CD4-positive, CD25-positive, alpha-beta regulatory T cell (primary cell): ENCODE measurements at places on chromosomes 11 and 22. TPM values are rescaled to one million over a fixed set of nuclear protein-coding genes. Genes with fewer than 3 reads are reported as not detected.

DNA sequence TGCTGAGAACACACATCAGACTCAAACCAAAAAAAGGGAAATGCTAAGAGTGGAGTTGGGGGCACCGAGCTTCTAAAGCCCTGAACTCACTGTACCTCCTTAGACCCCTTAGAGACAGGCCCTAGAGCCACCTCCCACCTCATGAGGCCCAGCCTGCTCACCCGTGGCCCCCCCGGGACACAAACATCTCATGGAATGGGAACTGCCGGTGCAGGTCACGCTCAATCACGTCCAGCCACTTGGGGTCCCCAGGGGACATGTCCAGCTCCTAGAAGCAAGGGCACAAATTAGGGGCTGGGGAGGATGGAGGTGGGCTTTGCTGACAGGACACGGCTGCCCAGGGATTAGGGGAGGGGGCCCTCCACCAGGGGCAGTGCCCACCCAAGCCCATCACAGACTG lies 6.3 kb upstream of the CASTOR1 start:
- DNase-seq, result no peak
- no peaks in the 10 kb centered on the region for H3K27me3 ChIP-seq
- H3K4me3 ChIP-seq, result no peak overlapping the region
- H3K4me1 ChIP-seq, result peaks cover 40% of the 10 kb centered on the region

DNA sequence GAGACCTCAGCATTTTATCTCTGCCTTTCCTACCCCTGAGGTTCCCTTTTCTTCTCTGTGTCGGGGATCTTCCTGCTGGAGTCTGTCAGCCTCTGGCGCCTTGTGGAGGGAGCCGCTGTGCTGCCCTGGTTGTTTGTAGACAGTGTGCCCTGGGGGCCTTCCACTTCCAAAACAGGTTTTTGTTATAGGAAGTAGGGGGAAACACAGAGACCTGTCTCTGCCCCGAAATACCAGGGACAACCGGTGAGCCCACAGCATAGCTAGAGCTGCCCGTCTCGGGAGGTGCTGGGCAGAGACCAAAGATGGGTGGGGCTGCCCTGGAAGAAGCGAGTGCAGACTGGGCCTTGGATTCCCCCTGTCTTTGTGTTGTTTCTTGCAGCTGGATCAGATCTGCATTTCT lies 8.0 kb downstream of the NCAPH2 start:
- no peak for DNase-seq
- H3K27me3 ChIP-seq, result no peaks in the 10 kb centered on the region
- peaks cover 34% of the 10 kb centered on the region for H3K36me3 ChIP-seq
- H3K27ac ChIP-seq, result no peak overlapping the region

DNA sequence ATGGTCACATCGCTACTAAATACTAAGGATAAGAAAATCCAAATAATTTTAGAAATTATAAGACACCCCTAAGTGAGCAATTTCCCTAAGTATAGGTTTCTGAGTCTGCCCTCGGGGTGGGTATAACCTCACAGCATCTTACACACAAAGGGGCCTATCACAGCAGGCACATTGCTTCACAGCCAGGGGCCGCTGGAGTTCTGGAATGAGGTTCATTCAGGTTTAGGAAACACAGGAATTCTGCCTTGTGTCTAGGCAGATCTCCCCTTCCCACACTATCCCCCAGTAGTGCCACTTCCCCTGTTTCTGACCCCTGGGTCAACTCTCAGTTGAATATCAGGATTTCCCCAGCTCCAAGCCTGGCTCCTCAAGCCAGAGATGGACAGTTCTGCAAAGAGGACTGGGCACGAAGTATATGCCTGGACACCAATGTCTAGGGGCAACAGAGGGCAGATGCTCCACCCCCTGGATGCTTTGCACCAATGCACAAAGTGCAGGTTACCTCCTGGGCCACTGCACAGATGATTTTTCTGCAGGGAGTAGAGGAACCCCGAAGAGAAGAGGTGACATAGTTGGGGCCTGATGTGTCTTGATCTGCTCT lies 11.4 kb downstream of the TUBA8 start:
- no peaks in the 10 kb centered on the region for H3K4me1 ChIP-seq
- no peak overlapping the region for H3K27ac ChIP-seq
- no peaks in the 10 kb centered on the region for H3K27me3 ChIP-seq
- DNase-seq, result no peak

GRCh38 chr11:36376888-36377758 lies 81.0 kb downstream of the PRR5L start:
- no peak overlapping the region for H3K27ac ChIP-seq
- H3K4me3 ChIP-seq, result peak overlapping the region; percentile 11
- H3K27me3 ChIP-seq, result peaks cover 20% of the 10 kb centered on the region
- no peaks in the 10 kb centered on the region for H3K36me3 ChIP-seq
- DNase-seq, result peak; percentile 45
- peaks cover 20% of the 10 kb centered on the region for H3K4me1 ChIP-seq

- no peak overlapping the region for H3K4me3 ChIP-seq
- peaks cover 55% of the 10 kb centered on the region for H3K4me1 ChIP-seq
- no peak for DNase-seq
Observed at GRCh38 chr22:39176714-39177455, 24.4 kb upstream of the CBX7 start.

Gene NOX4
- total RNA-seq, result not detected

Gene MS4A3
- 0.79 TPM for total RNA-seq

Gene OR52H1
- 0.37 TPM for total RNA-seq

DNA sequence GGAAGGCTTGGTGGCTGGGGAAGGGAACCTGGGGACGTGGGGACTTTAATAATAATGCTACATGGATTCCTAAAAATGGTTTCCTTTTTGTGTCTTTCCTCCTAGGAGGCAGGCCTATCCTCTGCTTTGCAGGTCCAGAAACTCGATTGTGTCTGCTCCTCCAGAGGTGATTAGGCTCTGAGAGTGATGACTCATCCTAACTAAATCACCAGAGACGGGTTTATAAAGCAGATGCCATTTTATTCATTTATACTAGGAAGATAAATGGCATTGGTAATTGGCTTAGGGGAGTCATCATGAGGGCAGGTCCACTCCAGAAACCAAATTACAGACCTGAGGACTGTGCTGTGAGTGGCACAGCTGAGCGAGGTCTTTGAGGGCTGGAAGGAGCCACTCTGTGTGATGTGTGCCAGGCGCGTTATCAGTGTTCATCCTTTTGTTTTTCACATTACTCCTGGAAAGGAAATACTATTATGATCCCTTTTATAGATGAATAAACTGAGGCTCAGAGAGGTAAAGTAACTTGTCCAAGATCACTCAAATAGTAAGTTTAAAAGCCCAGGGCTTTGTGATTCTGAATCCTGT lies 7.1 kb downstream of the NLRX1 start:
- H3K36me3 ChIP-seq, result no peaks in the 10 kb centered on the region
- no peak overlapping the region for H3K4me3 ChIP-seq
- no peak for DNase-seq
- H3K27ac ChIP-seq, result no peak overlapping the region
- no peaks in the 10 kb centered on the region for H3K27me3 ChIP-seq
- H3K4me1 ChIP-seq, result peaks cover 10% of the 10 kb centered on the region

- peak within 1 kb of the TSS; percentile 86 for H3K4me3 ChIP-seq
- H3K27me3 ChIP-seq, result no peaks in the 10 kb centered on the region
- H3K4me1 ChIP-seq, result peaks cover 26% of the 10 kb centered on the region
- peak; percentile 57 for DNase-seq
- peak within 1 kb of the TSS; percentile 75 for H3K27ac ChIP-seq
- no peaks in the 10 kb centered on the region for H3K36me3 ChIP-seq
Observed at GRCh38 chr22:39013942-39014722, at the start of gene APOBEC3C. TSS of gene APOBEC3C (plus strand) at chr22:39014257. CDS start at chr22:39014363, 106 bp downstream.

- H3K27me3 ChIP-seq, result no peaks in the 10 kb centered on the region
- DNase-seq, result no peak
- no peaks in the 10 kb centered on the region for H3K36me3 ChIP-seq
- no peak overlapping the region for H3K4me3 ChIP-seq
Observed at GRCh38 chr22:50141891-50142363, 28.6 kb upstream of the PANX2 start.

Gene FAM180B
- 0.27 TPM for total RNA-seq

DNA sequence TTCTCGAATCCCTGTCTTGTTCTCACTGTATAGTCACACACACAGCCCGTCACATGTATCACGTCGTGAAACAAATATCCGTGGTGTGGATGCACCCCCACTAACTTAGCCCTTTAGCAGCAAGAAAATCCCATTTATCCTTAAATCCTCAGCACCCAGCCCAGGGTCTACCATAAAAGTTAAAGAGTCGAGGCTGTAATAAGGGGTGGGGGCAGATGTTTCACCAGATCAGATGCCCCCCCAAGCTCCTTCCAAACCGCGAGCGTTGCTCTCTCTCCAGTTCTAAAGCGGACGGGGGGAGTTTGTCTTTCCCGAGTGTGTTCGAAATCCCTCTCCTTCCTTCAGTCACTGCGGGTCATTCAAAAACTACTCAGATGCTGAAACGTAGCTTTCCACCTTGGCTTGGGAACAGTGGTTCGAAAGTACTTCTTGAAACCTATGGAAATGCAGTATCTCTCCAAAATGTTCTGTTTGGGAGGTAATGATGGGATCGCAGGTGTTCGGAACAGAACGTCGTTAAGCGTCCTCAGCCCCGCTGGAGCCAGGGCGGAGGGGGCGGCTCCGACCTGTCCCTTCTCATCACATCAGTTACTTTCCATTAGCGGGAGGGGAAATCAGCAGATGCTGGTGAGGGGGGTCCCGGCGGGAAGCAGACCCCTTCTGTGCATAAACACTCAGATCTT lies 156.2 kb downstream of the BRD1 start:
- DNase-seq, result no peak
- no peaks in the 10 kb centered on the region for H3K36me3 ChIP-seq
- H3K4me3 ChIP-seq, result no peak overlapping the region
- H3K4me1 ChIP-seq, result peaks cover 17% of the 10 kb centered on the region
- peaks cover 15% of the 10 kb centered on the region for H3K27me3 ChIP-seq

DNA sequence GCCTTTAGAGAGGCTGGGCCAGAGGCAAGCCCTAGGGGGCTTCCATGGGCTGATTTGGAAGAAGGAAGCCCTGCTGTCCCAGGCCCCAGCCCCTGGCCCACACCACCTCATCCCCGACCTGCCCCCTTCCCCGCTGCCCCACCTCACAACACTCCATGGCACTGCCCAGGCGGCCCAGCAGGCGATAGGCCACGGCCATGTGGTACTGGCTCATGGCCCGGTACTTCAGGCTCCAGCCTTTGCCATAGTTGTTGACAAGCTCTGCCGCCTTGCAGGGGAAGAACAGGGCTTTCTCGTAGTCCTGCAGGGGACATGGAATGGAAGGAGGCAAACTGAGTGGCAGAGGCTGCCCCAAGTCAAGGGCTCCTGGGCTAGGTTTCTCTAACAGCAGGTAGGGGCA lies 6.4 kb downstream of the RAPSN start:
- H3K27ac ChIP-seq, result no peak overlapping the region
- no peaks in the 10 kb centered on the region for H3K4me1 ChIP-seq
- no peak for DNase-seq
- no peaks in the 10 kb centered on the region for H3K36me3 ChIP-seq

Gene PNPLA3
- not detected for total RNA-seq

DNA sequence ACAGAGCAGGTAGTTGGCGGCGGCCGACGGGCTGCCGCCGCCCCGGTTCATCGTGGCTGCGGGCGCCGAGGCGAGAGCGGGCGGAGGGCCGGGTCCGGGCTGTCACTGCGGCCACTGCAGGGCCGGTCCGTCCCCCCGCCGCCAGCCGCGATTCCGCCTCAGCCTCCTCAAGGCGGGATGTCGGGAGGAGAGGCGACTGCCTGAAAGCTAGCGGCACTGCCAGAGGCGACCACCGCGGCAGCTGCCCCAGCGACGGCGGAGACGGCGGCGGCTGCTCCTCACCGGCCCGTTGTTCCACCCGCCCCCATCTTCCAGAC lies 234 bp downstream of the SESN3 start:
- peaks cover 47% of the 10 kb centered on the region for H3K4me1 ChIP-seq
- peak overlapping the region; percentile 97 for H3K4me3 ChIP-seq
- no peaks in the 10 kb centered on the region for H3K27me3 ChIP-seq
- peak overlapping the region; percentile 88 for H3K27ac ChIP-seq

DNA sequence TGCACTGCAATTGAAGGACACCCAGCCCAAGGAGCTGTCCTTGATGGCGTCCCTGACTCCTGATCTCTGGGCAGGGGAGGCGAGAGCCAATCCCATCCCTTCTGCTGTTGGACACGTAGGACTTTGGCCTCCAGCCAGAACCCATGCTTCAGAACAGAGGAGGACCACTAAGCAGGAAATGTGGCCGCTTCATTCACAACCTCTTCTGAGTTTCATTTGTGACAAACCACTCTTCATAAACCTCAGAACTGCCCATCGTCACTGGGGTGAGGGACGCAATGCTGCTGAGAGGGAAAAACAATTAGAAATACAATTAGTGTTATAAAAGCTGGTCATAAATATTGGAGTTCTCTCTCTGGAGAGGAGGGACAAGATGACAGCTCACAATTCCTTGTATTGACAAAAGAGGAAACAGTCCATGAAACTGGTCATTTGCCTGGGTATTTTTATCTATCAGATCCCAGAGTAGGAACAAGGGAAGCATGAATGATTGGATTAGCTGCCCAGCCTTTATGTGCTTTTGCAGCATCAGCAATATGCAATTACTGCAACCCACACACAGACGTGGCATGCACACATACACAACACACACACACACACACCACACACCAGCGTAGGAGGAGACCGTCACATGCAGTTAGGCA lies 216.5 kb upstream of the CADM1 start:
- H3K36me3 ChIP-seq, result no peaks in the 10 kb centered on the region
- no peak for DNase-seq
- H3K27me3 ChIP-seq, result no peaks in the 10 kb centered on the region
- H3K4me3 ChIP-seq, result no peak overlapping the region

Gene KRTAP5-10
- not detected for total RNA-seq

DNA sequence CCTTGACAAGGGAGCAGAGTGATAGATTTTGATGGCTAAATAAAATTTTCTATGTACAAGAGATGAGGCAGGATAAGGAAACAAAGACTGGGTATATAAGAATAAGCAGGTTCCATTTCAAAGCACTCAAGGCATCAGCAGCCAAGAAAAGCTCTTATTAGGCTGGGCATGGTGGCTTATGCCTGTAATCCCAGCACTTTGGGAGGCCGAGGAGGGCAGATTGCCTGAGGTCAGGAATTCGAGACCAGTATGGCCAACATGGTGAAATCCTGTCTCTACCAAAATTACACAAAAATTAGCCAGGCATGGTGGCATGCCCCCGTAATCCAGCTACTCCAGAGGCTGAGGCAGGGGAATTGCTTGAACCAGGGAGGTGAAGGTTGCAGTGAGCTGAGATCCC lies 563.4 kb upstream of the CCDC179 start:
- no peak overlapping the region for H3K4me3 ChIP-seq
- no peaks in the 10 kb centered on the region for H3K27me3 ChIP-seq
- DNase-seq, result no peak
- H3K27ac ChIP-seq, result no peak overlapping the region
- H3K4me1 ChIP-seq, result no peaks in the 10 kb centered on the region
- no peaks in the 10 kb centered on the region for H3K36me3 ChIP-seq

GRCh38 chr11:789943-790342 lies at the start of gene CEND1:
TSS of gene CEND1 (minus strand) at chr11:790090. CDS start at chr11:788576, 1,514 bp downstream.
- H3K36me3 ChIP-seq, result peaks cover 8% of the 10 kb centered on the region
- H3K27ac ChIP-seq, result no peak within 1 kb of the TSS

GRCh38 chr11:120863359-120863758 lies 160.5 kb upstream of the TBCEL start:
- H3K27ac ChIP-seq, result no peak overlapping the region
- no peaks in the 10 kb centered on the region for H3K36me3 ChIP-seq
- no peaks in the 10 kb centered on the region for H3K27me3 ChIP-seq
- H3K4me3 ChIP-seq, result no peak overlapping the region
- H3K4me1 ChIP-seq, result no peaks in the 10 kb centered on the region
